ENCODE measurements at places on chromosomes 1 and 21.
A peak's percentile ranks its signal among the peaks of the same experiment; 100 is the strongest.

- no peak for DNase-seq
Measured at GRCh38 chr1:169240449-169241232, 127.0 kb downstream of the NME7 start.

DNA sequence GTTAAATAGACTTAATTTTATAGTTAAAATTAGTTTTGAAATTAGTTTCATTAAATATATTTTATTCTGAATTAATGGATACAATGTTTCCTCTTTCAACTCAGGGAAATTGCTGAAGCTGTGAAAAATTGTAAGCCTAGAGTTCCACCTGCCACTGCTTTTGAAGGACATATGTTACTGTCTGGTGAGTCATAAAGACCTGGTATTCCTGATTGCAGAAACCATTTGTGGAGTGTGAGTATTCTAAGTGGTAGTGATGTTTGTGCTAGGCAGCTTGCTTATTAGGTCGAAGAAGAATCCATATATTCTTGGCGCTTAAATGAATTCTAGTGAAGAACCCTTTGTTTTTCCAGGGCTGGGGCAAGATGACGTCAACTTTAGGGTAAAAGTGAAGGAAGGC is 34.0 kb downstream of the MTR start:
- no peak for DNase-seq

DNA sequence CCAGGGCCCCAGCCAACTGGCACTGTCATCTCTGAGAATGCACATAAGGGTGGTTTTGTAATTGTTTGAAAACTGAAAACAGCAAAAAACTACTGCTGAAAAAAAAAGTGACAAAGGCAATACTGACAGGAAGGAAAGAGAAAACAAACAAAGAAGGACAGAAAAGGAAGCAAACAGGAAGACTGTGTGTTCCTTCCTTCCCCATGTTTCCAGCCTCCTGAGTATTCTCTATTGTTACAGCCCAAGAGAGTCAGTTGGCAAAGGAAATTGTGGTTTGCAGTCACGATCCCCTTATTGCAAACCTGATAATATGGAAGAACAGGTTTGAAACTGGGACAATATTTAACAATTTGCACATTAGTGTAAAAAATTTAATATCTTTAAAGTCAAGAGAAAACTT is 1177.6 kb downstream of the PLA2G4A start:
- DNase-seq, result no peak

- peak; percentile 63 for DNase-seq
Measured at GRCh38 chr21:44986471-44987291, 46.9 kb downstream of the SLX9 start.

- DNase-seq, result no peak
Measured at GRCh38 chr1:51564124-51564523, 45.1 kb upstream of the EPS15 start.

DNA sequence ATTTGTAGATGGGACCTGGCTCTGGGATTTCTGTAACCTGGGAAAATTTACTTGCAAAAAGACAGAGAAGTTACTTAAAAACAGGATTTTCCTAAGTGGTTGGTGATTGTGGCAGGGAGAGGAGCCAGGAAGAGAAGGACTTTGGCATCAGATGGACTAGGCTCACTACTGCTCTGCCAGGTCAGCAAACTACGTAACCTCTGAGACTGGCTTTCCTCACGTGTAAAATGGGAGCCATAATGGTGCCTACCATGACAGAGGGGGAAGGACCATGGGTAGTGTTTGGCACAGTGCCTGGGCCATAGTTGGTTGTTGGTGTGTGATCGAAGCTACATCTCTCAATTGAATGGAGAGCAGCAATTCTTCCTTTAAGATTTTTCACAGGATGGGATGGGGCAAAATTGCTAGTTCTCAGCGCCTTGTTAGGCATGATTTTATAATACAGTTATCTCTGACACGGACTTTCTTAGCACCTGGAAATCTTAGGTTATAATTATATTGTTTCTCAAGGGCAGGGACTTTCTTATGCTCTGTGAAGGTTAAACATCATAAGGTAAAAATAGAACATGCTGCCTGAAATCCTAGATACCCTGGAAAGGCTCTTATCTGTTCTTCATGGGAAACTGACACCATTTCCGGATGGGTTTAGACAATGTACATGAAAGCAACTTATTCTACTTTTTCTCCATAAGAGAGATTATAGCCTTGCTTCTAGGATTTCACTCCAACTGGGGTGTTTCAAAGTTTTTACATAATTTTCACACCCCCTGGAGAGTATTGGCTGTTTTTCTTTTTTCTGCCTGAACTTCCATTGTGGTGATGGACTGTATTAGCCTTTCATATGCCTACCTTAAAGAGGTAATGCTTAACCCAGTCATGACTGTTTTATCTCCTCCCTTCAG is 10.9 kb downstream of the ROR1 start:
- DNase-seq, result no peak

DNA sequence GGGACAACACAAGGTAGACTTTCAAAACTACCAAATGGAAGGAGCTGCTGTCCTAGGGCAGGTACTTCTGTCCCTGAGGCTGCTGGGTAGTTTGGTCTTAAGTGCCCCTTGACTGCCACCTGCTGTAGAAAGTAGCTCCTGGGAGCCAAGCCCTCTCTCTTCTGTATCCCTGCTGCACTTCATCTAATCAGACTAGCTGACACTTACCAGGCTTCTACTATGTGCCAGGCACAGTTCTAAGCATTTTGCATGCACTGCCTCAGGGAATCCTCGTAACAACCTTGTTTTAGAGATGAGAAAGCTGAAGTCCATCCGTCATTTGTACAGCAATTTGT is 15.9 kb upstream of the SRSF4 start:
- DNase-seq, result no peak

DNA sequence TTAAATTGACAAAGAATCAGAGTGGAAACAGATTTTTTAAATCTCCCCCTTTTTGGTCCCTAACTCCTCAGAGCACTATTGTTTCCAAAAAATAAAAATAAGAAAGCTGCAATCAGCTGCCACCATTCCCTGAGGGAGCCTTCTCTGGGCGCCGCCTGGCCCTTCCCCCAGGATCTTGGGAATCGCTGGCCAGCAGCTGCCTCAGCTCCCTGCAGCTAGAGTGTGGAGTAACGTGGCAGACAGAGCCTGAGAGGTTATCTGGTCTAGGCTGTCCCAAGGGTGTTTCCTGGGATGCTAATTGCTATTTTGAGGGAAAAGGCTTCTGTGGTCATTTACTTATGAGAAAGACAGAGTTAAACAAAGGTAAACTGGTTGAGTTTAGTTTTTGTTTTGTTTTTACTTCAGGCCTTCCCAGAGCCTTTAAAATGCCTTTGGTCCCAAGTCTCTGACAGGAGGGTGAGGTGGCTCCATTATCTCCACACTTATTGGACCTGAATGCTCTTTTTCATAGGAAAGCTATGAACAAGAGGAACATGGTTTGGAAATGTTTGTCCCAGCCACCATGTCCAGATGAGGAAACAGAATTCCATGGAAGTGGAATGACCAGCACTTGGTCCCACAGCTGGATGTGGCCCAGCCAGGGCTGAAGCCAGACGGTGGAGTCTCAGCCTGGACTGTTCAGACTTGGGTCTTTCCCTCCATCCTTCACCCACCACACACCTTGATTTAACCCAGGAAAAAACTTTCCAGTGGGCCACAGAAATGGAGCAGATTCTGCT is 14.1 kb upstream of the KIAA1614 start:
- no peak for DNase-seq

DNA sequence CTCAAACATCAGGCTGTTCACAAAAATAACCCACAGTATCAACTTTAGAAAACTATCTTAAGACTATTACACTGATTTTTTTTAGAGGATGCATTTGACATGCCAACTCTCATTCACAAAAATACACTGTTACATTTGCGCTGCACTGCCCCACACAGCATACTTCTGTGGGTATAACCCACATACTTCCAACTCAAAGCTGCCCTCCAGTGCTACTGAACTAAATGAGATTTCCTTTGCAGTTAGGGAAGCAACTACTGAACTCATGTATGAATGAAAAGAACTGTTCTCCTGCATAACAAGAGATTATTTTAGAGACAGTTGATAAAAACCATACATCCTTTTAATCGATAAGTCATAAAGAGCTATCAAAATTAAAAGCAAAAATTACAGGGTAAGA is 25.8 kb upstream of the GADD45A start:
- no peak for DNase-seq

DNA sequence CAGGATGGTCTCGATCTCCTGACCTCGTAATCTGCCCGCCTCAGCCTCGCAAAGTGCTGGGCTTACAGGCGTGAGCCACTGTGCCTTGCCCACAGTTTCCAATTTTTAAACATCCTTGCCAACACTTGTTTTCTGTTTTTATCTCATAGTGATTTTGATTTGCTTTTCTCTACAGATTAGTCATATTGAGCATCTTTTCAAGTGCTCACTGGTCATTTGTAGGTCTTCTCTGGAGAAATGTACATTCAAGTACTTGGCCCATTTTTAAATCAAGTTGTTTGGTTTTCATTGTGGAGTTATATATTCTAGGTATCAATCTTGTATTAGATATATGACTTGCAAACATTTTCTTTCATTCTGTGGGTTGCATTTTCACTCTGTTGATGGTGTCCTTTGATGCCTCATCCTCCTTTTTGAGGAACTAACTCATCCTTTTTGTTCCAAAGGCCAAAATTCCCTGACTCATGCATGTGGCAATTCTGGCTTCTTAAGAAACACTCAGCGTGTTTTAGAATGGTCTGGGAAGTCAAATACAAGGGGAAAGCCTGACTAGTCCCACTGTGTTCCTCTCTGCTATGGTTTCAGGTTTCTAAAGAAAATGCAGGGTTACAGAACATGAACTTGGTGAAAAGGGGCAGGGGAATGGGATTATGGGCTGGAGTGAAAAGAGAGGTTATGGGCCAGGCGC is 37.3 kb downstream of the PTAFR start:
- DNase-seq, result no peak

- no peak for DNase-seq
Measured at GRCh38 chr1:220788900-220789299, 2.2 kb downstream of the MTARC1 start.

GRCh38 chr1:182213163-182213562 is 151.7 kb upstream of the ZNF648 start:
- no peak for DNase-seq

GRCh38 chr1:69504730-69505252 is 62.9 kb upstream of the LRRC7 start:
- no peak for DNase-seq

- DNase-seq, result no peak
Measured at GRCh38 chr1:33147997-33148314, 33.9 kb downstream of the TRIM62 start.

- DNase-seq, result no peak
Measured at GRCh38 chr1:242585616-242586359, 61.3 kb upstream of the PLD5 start.

GRCh38 chr1:110060034-110060661 is 10.3 kb downstream of the ALX3 start:
- peak; percentile 83 for DNase-seq

DNA sequence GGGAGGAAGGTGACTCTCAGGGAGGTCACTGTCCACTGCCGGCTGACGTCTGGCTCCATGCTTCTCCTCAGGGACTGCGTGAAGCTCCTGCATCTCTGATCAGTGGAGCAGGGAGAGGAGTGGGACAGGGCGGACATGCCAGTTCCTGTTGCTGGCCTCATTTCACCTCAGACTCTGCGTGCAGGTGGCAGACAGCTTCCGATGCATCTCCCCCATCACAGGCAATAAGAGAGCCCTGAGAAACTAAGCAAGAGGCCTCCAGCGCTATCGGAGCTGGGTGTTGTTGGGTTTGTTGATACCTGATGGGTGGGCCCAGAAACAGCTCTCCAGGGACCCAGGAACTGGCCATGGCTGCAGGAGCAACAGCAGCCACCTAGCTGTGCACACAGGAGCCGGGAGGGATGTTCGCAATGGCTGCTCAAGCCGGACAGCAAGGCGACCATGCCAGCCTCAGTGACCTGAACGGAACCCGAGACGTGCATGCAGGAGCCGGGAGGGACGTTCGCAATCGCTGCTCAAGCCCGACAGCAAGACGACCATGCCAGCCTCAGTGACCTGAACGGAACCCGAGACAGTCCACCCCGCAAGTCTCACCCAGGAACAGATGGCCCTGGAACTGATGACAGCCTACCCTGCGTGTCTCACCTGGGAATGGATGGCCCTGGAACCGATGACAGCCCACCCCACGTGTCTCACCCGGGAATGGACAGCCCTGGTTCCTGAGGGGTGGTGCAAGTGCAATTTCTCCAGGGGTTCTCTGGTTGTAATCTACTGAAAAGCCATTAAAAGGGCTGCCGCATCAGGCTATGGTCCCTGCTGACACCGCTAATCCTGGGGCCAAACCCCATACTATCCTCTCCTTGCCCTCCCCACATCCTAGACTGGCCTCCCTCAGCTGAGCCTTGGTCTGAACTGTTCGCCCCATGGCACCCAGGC is 14.2 kb upstream of the PCBP3 start:
- no peak for DNase-seq

DNA sequence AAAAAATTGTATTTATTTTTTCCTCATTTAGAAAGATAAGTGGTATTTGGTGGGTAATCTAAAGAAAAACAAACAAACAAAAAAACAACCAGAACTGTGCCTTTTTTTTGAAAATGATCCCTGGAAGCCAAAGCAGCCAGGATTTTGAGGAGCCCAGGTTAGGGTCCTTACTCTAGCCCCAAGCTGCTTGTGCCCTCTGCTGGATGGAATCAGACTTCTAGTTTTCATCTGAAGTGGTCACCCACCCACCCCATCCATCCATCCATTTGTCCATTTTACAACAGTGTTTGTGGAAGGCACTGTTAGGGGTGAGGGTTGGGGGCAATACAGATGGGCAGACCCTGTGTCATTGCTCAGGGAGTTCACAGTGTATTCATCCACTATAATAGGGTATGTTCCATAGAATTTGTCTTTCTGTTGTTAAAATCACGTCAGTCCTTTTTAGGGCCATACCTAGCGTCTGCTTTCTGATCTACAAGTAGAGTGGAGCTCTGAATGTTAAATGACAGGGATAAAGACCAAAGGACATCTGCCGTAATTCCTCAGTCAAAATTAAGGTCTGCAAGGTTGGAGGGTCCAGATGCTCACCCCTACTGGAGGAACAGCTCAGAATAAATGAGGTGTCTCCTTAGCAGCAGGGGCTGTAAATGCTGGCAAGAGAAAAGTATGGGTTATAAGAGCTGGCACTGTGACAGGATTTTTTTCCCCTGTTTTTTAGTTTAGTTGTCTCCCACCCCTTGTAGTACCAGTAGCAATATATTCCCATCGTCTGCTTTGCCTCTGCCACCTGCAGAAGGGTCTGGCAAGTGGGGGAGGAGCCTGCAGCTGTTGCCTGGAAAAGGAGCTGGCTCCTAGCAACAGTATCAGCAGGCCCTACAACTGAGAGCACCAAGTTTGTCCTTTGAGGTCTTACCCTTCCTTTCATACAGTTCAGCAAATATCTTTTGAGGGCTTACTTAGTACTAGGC is 3.2 kb downstream of the LRRC42 start:
- no peak for DNase-seq

DNA sequence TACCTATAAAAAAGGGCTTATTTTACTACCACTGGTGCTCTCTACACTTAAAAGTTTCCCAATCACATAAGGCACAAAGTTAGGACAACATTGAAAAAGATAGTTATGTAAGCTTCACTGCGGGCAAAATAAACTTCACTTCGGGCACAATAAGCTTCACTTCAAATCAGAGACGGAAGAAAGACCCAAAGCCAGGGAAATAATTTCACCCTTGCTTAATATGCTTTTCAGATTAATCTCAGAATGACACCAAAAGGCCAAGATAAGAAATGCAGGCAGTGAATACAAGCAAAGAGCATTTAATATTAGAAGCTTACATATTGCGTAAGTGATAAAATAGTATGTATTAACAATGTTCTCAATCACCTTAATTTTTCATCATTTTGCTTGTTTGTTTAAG is 444.2 kb downstream of the SETD4 start:
- no peak for DNase-seq

- no peak for DNase-seq
Measured at GRCh38 chr1:71589005-71589404, 508.2 kb upstream of the ZRANB2 start.

GRCh38 chr21:38083535-38083934 is 167.3 kb upstream of the KCNJ6 start:
- DNase-seq, result no peak

All from upper lobe of right lung (tissue), 1 donor.